ENCODE measurements at places on chromosomes 11 and 22.

- no peak for DNase-seq
Observed at GRCh38 chr11:132531921-132532320, 1000.4 kb downstream of the OPCML start.

DNA sequence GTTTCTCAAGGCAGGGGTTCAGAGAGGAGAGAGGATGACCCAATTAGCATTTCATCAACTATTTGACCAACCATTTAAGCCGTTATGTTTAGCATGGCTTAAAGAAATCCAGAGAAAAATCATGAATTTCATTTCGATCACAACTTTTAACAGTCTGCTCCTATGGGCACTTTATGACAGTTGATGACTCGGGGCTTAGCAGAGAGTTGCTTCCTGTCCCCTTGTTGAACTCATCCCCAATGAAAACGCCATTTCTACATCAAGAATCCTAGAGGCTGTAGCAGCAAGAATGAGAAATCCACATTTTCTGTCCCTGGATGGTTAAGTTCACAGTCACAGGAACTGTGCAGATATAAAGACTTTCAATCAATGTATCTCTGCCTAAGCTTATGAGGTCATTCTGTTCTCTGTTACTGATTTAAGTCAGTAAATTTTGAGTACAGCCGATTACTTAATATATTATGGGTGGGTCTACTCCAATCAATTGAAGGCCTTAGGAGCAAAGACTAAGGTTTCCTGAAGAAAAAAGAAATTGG is 81.1 kb downstream of the BDNF start:
- no peak for DNase-seq

DNA sequence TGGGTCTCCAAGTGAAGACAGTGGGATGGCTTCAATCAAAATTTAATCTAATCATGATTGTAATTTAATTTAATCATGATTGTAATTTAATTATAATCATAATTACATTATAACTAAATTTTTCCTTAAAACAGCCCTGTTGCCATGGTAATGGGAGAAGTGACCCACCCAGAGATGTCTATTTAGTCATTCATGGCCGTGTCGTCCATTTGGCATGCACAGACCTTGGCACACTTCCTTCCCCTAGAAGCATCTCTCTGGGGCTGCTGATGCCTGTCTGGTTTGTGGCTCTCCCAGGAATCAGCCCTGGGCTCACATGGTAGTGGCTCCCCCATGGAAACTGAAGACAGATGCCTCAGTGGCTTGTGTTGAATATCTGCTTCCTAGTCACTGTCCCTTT is 27.0 kb downstream of the P4HA3 start:
- DNase-seq: no peak

DNA sequence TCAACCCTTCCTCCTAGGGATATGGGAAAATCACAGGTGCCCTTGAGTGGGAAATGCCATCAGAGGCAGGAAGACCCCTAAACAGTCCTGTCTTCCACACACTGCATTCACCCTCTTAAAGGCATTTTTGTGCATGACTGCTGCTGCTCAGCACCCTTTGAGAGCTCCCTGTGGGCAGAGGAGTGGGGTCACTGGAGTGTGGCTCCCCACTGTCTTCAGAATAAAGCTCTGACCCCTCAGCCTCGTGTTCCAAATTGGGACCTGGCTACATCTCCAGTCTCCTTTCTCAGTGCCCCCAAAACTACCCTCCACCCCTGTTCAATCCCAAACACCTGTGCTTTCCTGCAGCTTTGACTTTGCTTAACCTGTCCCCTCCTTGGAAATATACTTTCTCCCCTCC is 46.6 kb downstream of the CHRDL2 start:
- DNase-seq: no peak

DNA sequence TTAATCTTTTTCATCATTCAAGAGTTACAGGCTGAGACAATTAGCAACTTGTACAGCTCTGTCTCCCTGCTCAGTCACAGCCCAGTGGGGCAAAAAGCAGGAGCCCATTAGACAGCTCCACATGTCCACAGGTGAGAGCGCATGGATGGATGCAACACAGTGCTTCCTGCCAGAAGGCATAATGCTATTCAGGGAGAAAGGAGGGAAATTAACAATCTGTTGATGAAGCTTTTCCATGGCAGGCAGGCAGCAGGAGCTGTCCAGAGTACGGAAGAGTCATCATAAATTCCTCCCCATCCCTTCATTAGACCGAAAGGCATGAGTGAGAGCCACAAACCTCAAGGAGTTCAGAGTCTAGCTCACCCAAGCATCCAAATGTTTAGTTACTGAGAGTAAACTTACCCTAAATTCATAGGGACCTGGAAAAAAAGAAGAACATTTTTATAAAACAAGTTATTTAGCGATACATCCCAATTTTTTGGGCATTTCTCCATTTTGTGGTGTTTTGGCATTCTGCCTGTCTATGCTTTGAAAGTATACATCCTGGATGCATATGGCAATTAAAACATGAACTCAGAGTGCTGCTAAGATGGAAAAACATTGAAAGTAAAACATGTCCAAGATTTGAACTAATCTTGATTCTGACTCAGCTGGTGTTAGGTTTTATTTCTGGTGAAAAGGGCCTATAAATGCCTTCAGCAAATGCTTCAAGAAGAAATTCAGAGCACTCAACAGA is 428.1 kb downstream of the OPCML start:
- no peak for DNase-seq

- DNase-seq: no peak
Observed at GRCh38 chr11:96257972-96258934, 84.7 kb downstream of the MAML2 start.

- DNase-seq: no peak
Observed at GRCh38 chr11:109851780-109852390, 241.3 kb upstream of the ZC3H12C start.

DNA sequence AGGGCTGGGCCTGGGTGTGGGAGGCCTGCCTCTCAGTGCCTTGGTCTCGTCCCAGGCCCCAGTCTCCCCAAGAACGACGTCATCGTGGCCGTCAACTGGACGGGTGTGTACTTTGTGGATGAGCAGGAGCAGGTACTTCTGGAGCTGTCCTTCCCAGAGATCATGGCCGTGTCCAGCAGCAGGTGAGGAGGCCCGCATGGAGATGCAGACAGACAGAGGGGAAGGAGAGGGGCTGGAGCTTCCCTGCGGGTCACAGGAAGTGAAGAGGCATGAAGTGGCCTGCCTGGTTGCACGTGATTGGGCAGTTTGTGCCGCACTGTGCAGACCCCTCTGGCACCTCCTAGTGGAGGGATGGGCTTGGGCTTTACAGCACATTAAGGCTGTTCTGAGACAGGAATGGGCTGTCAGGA is 70.4 kb downstream of the MYO7A start:
- DNase-seq: peak; percentile 1

DNA sequence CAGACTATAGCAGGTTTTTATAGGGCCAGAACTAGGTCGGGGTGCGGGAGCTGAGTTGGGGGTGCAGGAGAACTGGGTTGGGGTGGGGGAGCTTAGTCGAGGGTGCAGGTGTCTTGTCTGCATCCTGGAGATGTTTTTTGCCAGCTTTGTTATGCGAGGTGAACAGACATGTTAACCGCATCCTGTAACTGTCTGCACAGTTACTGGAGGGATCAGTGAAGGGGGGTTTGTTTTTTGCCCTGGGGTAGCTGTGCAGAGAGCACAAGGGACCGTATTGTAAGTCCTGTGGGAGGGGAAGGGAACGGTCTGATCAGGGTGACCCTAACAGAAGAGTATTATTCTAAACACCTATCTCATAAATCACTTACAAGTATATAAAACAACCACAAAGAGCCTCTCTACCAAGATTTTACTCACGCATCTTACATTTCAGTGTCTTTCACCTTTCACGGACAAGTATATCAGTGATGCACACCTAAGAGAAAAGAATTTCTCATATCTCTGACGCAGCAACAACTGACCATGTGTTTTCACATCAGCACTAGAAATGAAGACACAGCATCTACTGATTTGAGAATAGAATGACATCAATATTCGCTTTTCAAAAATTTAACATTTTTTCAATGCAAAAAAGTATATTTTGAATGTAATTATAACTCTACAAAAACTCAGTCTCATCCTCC is 20.8 kb downstream of the ZNF195 start:
- no peak for DNase-seq

- no peak for DNase-seq
Observed at GRCh38 chr11:110432713-110433392, 3.1 kb downstream of the FDX1 start.

GRCh38 chr22:37351232-37351631 is 68.9 kb downstream of the CYTH4 start:
- no peak for DNase-seq

All from activated T-helper 1 cell treated with anti-CD3 and anti-CD28 coated beads, Interleukin-2, amount 50 U/mL, for 16 hours (primary cell).